Left renal pelvis (tissue), 4 donors: ENCODE measurements at places on chromosomes 5 and 9. TPM values are rescaled to one million over a fixed set of nuclear protein-coding genes. Genes with fewer than 3 reads are reported as not detected.

The TPRN gene
- polyA plus RNA-seq, result 19.6 TPM

The SOHLH1 gene
- not detected for polyA plus RNA-seq

- DNase-seq, result peak; percentile 29
These were observed 1077.7 kb upstream of the SEMA6A start for GRCh38 chr5:117652036-117652957.

DNA sequence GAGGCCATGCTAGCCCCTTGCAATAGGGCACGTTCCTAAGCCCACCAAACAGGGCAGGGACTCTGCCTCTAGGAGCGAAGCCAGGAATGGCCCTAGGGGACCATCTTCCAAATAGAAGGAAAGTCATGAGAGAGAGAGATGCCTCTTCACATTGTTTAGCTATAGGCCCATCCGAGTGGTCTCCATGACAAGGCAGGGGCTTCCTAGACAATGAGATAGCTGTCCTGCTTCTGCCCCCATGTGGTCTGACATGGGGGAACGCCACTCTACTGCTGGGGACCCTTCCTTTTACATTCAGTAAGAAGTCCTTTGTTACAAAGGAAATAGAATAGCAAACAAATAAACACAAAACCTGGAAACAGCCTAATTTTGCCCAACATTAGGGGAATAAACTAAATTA, 17.9 kb upstream of the KIF4B start:
- no peak for DNase-seq

DNA sequence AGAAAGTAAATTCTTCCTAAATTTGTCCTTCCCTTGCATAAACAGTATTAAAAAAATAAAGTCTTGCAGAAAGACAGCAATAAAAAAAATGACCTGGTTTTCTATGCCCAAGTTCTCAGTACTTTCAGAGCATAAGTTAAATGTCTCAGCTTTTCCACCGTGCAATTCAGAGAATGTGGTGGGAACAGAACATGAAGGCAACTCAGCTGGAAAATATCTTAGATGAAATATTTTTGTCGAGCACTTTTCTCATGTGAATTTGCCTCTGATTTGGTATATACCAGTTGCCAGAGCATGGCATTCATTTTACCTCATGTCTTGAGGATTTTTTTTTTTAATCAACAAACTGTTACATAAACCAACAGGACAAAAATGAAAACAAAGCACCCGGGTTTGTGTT, 176.1 kb downstream of the CETN3 start:
- DNase-seq, result no peak

The CCDC112 gene
- 18.7 TPM for polyA plus RNA-seq

DNA sequence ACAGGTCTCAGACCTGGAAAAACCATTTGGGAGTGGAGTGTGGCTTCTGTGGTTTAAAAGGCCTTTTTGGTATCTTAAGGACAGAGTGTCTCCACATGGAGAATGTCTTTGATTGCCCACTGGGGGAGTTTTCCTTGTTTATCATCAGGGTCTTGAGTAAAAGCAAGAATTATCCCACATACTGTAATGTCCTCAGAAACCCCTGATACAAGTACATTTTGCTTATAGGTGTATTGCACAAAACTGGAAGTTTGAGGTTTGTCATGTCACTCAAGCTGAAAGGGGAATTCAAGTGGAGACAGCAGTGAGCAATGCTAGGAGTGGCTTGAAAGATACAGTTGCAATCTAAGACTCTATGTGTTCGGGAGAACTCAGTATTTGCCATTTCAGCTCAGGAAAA, 62.7 kb upstream of the GRAMD2B start:
- DNase-seq, result no peak

DNA sequence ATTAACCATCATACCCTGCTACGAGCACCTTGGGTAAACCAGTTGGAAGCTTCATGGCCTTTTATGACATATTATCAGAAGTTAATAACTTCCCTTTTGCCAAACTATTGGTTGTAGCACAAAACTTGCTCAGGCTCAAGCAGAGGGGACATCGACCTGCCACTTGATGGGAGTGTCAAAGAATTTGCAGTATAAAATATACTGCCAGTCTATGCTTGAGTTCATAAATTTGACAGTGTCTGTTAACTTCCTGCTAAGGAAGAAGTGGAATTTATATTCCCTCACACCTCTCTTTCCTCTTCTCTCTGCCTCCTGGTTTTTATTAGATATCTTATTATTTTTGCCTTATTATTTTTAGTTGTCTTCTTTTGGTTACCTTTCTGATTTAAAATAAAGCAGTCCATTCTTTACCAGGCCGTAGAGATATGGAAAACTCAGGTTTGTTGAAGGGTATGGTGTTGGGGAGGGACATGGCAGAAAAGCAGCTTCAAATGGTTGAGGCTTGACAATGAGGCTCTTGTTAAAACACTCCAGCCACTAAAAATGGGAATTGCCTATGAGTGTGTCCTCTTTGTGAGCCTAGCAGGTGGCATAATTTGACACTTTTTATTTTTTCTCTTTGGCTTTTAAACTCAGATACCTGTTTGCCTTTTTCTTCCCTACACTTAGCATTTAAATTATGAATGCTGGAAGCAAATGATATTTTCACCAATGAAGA, 298.0 kb downstream of the DOCK8 start:
- DNase-seq, result no peak

The SAXO1 gene
- 0.12 TPM for polyA plus RNA-seq

The SPOCK1 gene
- polyA plus RNA-seq, result 15.9 TPM

The FYB1 gene
- 4.8 TPM for polyA plus RNA-seq

DNA sequence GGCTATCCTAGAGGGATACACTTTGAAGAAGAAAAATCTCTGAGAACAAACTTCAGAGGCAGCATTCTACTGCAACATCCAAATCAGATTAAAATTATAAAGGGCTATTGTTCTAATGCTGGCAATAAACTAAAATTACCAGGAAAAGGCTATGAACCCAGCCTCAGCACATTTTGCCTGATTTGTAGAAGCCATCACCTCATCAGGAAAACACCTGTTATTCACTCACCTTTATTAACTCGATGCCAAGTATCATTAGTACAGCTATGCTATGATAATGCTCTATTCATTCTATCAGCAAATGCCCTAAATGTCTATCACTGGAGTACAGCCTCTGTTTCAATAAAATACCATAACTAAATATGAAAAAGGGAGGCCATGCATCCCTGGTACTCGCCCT, 510.2 kb downstream of the RASEF start:
- no peak for DNase-seq

DNA sequence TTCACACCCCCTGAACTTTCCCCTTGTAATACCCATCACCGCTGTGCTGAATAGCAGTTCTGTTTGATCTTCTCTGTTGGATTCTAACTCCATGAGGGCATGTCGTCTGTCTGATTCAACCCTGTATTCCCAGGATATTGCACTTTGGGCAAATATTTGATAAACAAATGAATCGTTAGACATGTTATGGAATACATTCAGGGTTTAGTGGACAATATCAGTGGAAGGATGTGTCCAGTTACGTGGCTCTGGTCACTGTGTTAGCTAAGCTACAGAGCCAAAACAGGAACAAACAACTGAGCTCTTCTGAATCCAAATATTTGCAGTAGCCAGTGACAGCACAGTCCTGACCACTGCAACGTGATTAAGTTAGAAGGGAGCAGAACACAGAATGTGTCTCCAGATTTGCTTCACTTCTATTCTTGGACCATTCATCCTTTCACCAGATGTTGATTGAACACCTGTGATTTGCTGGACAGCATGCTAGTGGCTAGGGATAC, 13.2 kb downstream of the ANGPTL2 start:
- DNase-seq, result no peak

DNA sequence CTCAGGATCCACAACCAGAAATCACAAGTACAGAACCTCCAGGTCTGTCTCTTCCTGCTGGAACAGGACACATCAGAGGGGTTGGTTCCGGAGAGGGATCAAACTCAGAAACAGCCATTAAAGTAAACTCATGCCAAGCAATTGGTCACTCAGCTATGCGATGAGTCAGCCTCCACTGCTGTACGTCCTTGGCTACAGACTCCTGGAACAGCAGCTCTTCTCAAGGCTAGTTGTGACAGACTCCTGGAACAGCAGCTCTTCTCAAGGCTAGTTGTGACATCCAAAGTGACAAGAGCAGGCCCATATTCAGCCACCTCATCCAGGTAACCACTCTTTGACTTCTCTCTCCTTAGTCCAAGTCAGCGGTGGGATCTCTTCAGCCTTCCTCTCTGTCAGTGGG, at the start of gene SPINK13:
Gene SPINK13 (plus strand): TSS at position 229 of the 400 bp plus-strand sequence. CDS start 1,279 bp downstream, outside the sequence.
- no peak for DNase-seq

DNA sequence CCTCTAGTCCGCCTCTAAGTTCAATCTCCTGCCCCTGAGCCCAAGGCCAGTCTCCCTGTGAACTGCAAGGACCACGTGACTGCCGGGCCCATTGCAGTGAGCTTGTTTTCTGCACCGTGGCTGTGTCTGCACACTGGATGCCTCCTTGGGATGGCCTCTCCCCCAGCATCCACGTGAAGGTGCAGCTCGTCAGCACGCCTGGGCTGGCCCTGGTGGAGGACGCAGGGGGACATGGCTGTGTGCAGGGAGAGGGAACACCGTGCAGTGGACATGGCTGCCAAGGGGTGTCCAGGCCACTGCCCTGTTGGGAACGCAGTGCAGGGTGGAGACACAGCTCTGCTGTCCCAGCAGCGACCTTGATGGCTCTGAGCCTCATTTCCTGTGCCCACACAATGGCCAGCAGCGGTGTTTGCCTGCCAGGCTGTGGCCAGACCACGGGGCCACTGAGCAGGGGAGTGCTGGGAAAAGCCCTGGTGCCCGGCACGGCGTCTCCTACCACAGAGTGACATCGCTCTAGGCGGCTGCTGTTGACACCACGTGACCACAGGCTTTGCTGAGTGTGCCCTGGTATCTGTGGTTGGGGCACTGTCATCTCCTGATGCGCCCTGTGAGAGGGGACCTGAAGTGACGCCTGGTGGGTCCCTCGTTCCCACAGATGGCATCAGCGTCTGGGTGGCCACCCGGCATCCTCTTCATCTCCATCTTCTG, 26.9 kb upstream of the EXOC3 start:
- no peak for DNase-seq

The FCN2 gene
- 0.33 TPM for polyA plus RNA-seq

- DNase-seq, result no peak
These were observed 18.6 kb downstream of the ANKHD1 start for GRCh38 chr5:140420226-140420570.

The STXBP1 gene
- 23.8 TPM for polyA plus RNA-seq

DNA sequence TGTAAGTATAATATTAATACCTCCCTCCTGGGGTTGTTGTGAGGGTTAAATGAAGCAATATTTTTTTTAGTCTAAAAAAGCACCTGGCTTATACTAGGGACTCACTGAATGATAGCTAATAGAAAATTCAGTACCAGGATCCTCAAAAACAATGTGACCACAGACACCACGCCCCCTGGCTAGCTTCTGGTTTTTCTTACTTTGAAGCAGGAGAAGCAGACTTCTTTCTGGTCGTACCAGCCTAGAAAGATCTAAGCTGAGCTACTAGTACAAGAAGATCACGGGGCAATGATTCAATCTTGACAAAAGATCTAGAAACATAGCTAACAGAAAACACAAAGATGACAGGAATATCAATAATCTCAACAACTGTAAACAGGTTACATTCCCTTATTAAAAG, 218.5 kb upstream of the SLC30A5 start:
- DNase-seq, result no peak

- no peak for DNase-seq
These were observed 40.3 kb downstream of the CTNND2 start for GRCh38 chr5:11863911-11864310.

The CDC25C gene
- polyA plus RNA-seq, result 6.5 TPM

The HMHB1 gene
- polyA plus RNA-seq, result not detected

The SPATA6L gene
- polyA plus RNA-seq, result 3.0 TPM

GRCh38 chr9:135567311-135567710, 5.8 kb downstream of the PAEP start:
- no peak for DNase-seq

The ZFYVE16 gene
- polyA plus RNA-seq, result 73.5 TPM

The TAL2 gene
- 1.4 TPM for polyA plus RNA-seq

DNA sequence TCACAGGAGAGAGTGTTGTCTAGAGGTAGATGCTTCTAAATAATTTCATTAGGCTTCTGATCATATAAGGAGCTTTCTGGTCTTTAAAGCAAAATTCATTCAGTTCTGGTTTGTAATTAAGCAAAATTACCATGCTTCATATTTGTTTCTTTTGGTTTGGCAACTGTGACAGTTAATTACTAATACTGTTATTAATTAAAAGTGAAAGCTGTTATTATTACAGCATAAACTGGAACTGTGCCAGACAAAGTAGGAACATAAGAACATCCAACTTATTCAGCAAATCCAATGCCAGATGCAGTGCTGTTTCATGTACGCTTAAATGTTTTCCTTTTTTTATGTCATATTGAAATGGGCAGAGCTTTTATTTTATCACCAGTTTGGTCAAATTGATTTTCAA, 70.4 kb upstream of the DAB2 start:
- no peak for DNase-seq

- DNase-seq, result no peak
These were observed 401.9 kb upstream of the PDE4D start for GRCh38 chr5:60295423-60295822.

The ANKRD31 gene
- 0.47 TPM for polyA plus RNA-seq

DNA sequence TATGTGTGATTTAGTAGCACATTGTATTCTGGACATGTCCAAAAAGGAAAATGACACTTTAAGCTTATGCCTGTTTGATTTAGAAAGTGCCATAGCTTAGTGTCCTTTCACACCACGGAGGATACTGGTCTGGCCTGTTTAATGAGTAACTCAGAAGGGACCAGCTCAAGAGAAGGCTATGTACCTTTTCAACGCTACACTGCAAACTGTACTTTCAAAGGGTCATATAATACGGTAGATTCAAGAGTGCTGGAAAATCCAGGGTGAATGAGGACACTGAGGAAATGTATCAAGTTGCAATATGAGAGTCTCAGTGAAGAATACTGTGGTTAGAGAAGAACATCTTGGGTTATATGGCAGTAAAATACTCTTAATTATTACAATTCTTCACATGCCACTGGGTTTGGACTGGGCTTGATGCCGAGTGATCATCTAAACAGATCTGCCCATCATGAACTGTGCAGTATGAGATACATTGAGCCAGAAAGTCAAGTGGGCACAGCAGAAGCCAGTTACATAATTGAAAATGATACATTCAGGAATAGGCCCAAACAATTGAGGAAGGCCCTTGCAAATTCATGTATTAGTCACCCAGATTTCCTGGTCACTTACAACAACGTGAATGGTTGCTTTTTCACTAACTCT, 1211.5 kb upstream of the CDH9 start:
- no peak for DNase-seq
